Esophagus squamous epithelium (tissue), 5 donors: ENCODE measurements at places on chromosomes 6 and 20. TPM values are rescaled to one million over a fixed set of nuclear protein-coding genes. Genes with fewer than 3 reads are reported as not detected.
A peak's percentile ranks its signal among the peaks of the same experiment; 100 is the strongest.

HDGFL1 gene
- total RNA-seq, result not detected

GRCh38 chr6:130381459-130382380, 15.9 kb downstream of the TMEM200A start:
- no peaks in the 10 kb centered on the region for H3K27me3 ChIP-seq
- H3K27ac ChIP-seq, result no peak overlapping the region
- no peaks in the 10 kb centered on the region for H3K36me3 ChIP-seq
- H3K4me3 ChIP-seq, result no peak overlapping the region

GRCh38 chr20:32680544-32681174, 6.9 kb upstream of the C20orf203 start:
- no peak overlapping the region for H3K27ac ChIP-seq
- H3K27me3 ChIP-seq, result peaks cover 6% of the 10 kb centered on the region
- no peak for DNase-seq
- H3K4me3 ChIP-seq, result no peak overlapping the region
- peaks cover 12% of the 10 kb centered on the region for H3K4me1 ChIP-seq

GRCh38 chr20:37528446-37529213, 954 bp upstream of the BLCAP start:
- no peaks in the 10 kb centered on the region for H3K36me3 ChIP-seq
- H3K4me3 ChIP-seq, result peak overlapping the region; percentile 95
- H3K27me3 ChIP-seq, result no peaks in the 10 kb centered on the region
- DNase-seq, result no peak

GRCh38 chr6:101089640-101090039, 208.5 kb upstream of the ASCC3 start:
- H3K4me1 ChIP-seq, result no peaks in the 10 kb centered on the region
- H3K27ac ChIP-seq, result no peak overlapping the region
- H3K4me3 ChIP-seq, result no peak overlapping the region
- H3K36me3 ChIP-seq, result no peaks in the 10 kb centered on the region

GRCh38 chr6:41182069-41183034, 18.6 kb downstream of the TREML2 start:
- H3K27me3 ChIP-seq, result no peaks in the 10 kb centered on the region
- H3K4me3 ChIP-seq, result no peak overlapping the region
- no peaks in the 10 kb centered on the region for H3K36me3 ChIP-seq
- H3K27ac ChIP-seq, result no peak overlapping the region
